ENCODE measurements at places on chromosomes 2 and 18.

DNA sequence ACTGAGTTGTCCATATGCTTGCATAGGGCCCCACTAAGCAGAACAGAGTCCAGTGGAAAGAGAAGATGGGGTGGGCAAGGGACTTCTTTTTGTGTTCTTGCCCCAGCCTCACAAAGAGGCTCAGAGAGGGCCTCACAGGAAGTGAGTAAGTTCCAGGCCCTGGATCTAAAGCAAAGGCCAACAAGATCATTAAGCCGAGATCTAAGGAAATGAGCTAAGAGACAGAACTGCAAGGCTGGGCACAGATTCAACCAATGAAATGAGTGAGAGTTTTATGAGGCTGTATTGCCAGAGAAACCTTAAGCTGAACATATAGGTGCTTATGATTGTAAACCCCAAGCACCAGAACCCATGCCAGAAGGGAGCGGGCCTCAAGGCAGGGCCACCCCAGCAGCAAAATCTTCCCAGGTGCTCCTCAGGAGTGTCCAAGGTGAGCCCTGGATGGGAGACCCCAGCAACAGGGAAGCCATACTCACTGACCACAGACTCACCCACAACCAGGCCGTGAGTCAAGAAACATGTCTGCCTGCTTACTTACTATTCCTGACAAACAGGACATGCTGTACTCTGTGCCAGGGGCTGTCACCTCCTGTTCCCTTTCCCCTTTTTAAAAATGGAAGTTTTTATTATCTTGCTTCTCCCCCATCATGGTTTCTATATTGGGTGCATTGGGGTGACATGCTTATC, 40.2 kb downstream of the SLC14A1 start:
- no peak for DNase-seq

DNA sequence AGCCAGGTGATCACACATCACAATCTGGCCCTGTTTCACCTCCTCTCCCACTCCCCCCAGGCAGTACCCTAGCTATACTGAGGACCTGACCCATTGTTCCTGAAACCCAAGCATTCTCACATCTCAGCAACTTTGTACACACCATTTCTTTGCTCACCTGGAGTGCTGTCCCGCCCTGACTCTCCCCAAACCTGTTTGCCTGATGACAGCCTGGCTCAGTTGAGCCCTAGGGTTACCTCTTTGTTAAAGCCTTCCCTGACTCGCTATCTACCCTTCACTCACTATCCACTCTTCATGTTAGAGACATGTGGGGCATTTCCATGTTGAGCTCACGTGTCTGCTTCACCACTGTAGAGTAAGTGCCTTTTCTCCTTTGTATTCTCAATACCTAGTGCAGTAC, 49.1 kb downstream of the GREB1L start:
- DNase-seq = no peak

GRCh38 chr18:35905436-35905835, 67.0 kb upstream of the RMP24 start:
- DNase-seq = no peak

GRCh38 chr2:118085173-118086023, 2.9 kb upstream of the INSIG2 start:
- DNase-seq = no peak

DNA sequence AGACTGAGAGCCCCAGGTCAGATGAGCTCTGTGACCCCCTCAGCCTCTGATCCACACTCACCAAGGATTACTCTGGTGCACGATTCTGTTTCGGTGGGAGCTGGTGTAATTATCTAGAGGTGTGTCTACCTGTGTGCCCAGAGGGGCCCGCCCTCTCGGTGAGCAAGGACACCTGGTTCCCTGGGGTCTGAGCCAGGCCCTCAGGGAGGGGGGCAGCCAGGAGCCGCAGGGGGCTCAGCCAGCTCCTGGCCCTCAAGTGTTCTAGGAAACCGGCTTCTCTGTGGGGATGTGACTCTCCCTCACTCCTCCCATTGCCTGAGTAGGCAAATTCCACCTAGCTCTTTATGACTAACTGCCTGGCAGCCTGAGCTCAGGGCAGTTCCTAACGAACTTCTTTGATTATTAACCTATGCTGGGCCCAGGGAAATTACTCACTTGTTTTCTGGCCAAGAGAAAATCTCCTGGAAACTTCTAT, 17.4 kb downstream of the AGAP1 start:
- peak; percentile 81 for DNase-seq

DNA sequence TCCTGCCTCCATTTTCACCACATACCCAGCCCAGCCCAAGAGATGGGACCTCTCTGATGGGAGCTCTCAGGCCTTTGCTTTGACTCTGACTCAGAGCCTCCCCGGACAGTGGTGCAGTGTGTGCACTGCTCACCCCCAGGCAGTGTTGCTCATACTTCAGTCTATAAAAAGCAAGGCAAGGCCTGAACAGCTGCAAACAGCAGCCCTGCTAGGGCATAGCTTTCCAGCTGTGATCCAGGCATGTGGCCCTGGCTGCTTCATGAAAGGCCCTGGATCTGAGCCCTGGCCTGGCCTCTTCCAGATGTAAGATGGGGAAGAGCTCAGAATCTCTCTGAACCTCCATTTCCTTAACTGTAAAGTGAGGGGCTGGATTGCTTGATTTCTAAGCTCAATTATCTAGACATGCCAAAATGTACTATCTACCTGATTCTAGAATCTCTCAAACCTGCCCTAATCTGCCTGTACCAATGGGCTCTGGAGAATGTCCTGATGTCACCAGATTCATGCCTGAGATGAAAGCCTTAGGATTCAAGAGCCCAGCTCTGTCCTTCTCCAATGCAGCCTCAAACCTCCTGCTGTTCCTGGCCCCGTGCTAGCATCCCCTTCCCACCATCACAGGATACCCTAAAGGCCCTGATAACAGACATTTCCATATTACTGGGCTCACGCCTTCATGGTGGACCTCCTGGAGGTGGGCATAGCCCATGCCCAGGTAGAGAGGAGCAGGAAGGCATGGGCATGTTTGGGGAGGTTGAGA, 206.9 kb downstream of the ARL4C start:
- DNase-seq = peak; percentile 88

GRCh38 chr18:76274468-76275289, 220.4 kb downstream of the ZNF516 start:
- no peak for DNase-seq

GRCh38 chr2:222802514-222803196, 58.2 kb upstream of the ACSL3 start:
- no peak for DNase-seq

- DNase-seq = no peak
Measured at GRCh38 chr18:25348386-25349130, 3.4 kb downstream of the ZNF521 start.

GRCh38 chr2:105647731-105648130, 97.0 kb upstream of the NCK2 start:
- DNase-seq = no peak

- DNase-seq = no peak
Measured at GRCh38 chr2:44692821-44693220, 248.7 kb upstream of the SIX3 start.

DNA sequence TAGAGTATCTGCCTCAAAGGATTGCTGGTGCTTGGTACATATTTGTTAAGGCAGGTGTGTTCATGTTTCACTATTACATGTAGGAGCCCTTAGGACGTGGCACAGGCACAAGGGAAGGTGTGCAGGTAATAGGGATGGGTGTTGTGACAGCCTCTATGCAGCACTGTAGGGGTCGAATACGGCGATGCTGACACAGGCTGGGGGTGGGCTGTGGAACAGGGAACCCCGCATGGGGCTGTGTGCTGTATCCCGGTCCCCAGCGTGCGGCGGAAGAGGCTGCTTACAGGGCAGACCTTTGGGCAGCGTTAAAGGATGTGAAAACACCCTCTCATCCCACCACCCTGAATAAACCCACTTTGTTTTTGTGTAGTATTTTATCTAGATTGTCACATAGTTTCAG, 21.5 kb downstream of the B3GNT2 start:
- no peak for DNase-seq

GRCh38 chr18:11809895-11810294, 41.3 kb upstream of the CHMP1B start:
- no peak for DNase-seq

DNA sequence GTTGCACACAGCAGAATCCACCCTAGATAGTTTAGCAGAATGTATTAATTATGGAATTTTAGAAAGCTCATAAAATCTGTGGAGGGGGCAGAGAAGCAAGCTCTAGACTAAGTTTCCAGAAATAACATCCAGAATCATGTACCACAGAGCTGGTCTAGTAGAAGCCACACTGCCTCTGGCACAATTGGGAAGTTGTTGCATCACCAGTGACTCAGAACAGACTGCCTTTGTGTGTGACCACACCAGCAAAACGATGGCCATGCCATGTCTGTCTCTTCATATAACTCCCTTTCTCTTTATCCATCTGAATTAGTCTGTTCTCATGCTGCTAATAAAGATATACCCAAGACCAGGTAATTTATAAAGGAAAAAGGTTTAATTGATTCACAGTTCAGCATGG, 158.9 kb downstream of the CCDC148 start:
- peak; percentile 9 for DNase-seq

DNA sequence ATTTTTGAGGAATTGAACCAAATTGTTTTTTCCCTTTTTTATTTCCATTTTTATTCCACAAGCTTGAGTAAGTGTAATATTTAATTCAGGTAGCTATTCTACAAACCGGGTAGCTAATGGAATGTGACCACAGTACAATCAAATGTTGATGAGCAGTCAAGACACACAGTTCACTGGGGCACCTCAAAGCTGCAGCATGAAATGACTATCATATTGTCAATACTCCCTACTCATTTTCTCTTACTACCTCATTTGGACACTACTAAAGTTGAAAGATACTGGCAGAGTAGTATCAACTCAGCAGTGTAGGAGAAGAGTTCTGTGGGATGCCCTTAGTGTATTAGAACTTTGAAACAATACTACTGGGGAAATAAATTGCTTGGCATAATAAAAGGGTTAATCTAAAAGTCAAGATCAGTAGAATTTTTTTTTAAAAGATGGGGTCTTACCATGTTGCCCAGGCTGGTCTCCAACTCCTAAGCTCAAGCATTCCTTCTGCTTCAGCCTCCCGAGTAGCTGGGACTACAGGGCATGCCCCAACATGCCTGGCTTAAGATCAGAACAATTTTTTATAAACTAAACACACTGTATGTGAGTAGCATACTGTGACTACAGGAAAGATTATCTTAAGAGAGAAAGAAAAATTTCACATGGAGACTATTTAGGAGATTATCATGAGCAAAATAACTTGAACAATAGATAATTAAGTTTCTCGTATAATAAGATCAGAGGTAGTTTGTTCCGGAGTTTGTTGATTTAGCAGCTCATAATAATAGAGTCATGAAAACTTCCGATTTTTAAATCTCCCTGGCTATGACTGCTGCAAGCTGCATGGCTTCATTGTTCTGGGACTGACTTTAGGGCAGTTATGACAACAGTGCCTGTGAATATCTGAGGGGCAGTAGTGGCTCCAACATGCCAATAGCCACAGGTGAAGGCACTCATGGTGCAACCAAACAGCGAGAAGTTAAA, 43.7 kb downstream of the MYO3B start:
- peak; percentile 38 for DNase-seq

- DNase-seq = no peak
Measured at GRCh38 chr2:202813387-202813786, 58.2 kb downstream of the ICA1L start.

GRCh38 chr18:33804258-33804657, 226.2 kb downstream of the ASXL3 start:
- DNase-seq = peak; percentile 29

DNA sequence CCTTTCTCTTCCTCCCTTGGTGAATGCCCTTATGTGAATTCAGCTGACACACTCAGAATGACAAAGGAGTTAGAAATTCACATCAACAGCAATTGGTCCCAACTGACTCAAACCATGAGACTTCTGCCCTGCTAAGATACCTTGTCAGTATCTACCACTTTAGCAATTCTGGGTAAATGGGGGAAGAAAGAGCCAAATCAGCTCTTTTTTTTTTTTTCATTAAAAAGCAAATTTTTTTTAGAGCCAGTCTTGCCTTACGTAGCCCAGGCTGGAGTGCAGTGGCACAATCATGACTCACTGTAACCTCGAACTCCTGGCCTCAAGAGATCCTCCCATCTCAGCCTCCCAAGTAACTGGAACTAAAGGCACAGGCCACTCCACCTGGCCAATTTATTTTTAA, 1.7 kb upstream of the PPP4R1 start:
- peak; percentile 46 for DNase-seq

GRCh38 chr18:57312346-57313144, 39.8 kb upstream of the ST8SIA3 start:
- no peak for DNase-seq

GRCh38 chr18:60082790-60083189, 183.0 kb downstream of the PMAIP1 start:
- DNase-seq = no peak

GRCh38 chr18:75086494-75087034, 122.4 kb downstream of the PTGR3 start:
- DNase-seq = no peak

- no peak for DNase-seq
Measured at GRCh38 chr18:75678627-75679026, 251.1 kb upstream of the SMIM21 start.

- DNase-seq = no peak
Measured at GRCh38 chr18:45843019-45843418, 17.5 kb downstream of the SIGLEC15 start.

- no peak for DNase-seq
Measured at GRCh38 chr2:105112345-105112744, 74.5 kb downstream of the MRPS9 start.

GRCh38 chr2:55033076-55033742, 17.0 kb downstream of the RTN4 start:
- DNase-seq = no peak

DNA sequence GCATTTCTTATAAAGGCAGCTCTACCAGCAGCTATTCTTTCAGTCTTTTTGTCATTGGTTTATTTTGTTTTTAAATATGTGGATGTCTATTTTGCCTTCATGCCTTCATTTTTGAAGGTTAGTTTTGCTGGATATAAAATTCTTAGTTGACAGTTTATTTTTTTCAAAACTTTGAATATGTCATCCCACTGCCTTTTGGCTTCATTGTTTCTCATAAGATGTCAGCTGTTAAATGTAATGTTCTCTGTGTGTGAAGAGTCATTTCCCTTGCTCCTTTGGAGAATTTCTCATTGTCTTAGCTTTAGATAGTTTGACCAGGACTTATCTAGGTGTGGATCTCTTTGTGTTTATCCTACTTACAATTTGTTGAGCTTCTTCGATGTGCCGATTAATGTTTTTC, 213.5 kb downstream of the KIAA1328 start:
- no peak for DNase-seq

GRCh38 chr2:178469219-178469849, 9.1 kb downstream of the FKBP7 start:
- no peak for DNase-seq

GRCh38 chr2:85237849-85238565, 89.8 kb downstream of the TGOLN2 start:
- no peak for DNase-seq

- DNase-seq = no peak
Measured at GRCh38 chr18:34370704-34371395, 146.1 kb upstream of the NOL4 start.

GRCh38 chr2:236155406-236155805, 12.8 kb downstream of the GBX2 start:
- DNase-seq = no peak

- DNase-seq = no peak
Measured at GRCh38 chr2:75498907-75499306, 61.8 kb downstream of the EVA1A start.

GRCh38 chr2:241173557-241173956, 14.9 kb upstream of the ANO7 start:
- DNase-seq = no peak

- no peak for DNase-seq
Measured at GRCh38 chr2:28435814-28436351, 43.2 kb downstream of the FOSL2 start.
